CD8-positive, alpha-beta memory T cell (primary cell): ENCODE measurements at places on chromosomes 2 and 18.

GRCh38 chr2:219251656-219252055 lies 1.4 kb upstream of the TUBA4B start:
- no peak for DNase-seq

- no peak for DNase-seq
Measured at GRCh38 chr2:65450810-65451209, 18.4 kb upstream of the SPRED2 start.

- no peak for DNase-seq
Measured at GRCh38 chr18:11108947-11109346, 40.4 kb downstream of the PIEZO2 start.

DNA sequence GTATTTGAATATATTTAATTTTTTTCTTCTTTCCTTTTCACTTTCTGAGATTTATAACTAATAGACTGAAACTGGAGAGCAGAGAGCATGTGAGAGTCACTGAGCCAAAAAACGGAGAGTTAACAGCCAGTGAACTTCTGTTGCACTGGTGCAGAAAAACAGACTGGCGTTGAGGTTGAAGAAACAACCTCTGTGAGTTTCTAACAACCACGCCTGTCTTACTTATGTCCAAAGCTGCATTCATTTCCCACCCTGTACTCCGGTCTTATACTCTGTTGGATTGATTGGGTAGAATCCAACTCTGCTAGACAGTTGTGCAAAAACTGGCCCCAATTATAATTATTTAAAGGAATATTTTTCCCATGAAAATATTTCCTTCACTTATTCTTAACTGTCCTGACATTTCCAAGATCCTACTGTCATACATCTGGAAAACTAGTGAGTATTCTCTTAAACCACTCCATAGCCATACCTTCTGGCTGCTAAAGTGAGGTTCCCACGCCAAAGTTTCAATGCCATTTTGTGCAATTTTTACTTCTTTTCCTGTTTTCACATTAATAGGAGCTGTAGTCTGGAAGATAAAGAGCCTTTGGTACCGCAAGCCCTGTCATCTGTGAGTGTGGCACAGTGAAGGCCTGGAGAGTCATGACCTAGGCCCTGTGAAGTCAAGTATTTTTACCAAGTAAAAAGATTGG lies 9.4 kb downstream of the CYP1B1 start:
- DNase-seq = no peak

- DNase-seq = no peak
Measured at GRCh38 chr2:53091183-53091582, 676.4 kb upstream of the CHAC2 start.

DNA sequence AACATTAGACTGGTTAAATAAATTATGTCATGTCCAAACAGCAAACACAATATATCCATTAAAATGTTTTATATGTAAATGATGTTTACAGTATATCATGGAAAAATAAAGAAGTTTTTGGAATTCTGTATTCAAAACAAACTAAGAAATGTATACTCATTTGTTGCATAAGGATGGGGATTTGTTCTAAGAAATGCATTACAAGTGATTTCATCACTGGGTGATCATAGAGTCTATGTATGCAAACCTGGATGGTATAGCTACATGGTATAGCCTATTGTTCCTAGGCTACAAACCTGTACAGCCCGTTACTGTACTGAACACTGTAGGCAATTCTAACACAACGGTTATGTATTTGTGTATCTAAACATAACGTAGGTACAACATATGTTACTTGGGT lies 35.1 kb downstream of the ARL5A start:
- no peak for DNase-seq
